ENCODE measurements at places on chromosomes 1 and 21.

- no peak for DNase-seq
These were observed 127.8 kb upstream of the GREM2 start for GRCh38 chr1:240739754-240740153.

- DNase-seq: no peak
These were observed 16.1 kb downstream of the SLAMF1 start for GRCh38 chr1:160630523-160631451.

GRCh38 chr1:198638441-198638840, 399 bp upstream of the PTPRC start:
- DNase-seq: no peak

DNA sequence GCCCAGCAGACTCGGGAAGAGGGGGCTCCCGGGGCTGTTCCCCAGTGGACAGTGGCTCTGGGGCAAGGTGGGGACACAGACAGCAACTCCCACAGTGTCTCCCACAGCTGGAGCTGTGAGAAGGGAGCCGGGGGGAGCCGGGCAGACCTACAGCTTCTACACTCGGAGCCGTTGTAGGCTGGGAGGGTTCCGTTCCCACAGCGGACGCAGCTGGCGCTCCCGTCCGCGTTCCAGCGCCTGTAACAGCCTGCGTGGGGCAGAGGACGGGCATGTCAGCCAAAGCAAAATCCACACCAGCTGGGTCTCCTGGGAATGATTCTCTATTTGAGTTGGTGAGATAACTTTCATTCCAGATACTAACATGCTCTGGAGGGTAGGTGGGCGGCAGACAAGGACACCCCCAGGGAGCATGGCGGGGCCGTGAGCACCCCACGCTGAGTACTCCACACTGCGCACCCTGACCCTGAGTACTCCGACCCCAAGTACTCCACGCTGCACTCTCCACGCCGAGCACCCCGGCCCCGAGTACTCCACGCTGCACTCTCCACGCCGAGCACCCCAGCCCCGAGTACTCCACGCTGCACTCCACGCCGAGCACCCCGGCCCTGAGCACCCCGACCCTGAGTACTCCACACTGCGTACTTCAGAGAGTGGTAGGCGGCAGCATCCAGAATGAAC, 13.4 kb upstream of the RNF223 start:
- DNase-seq: no peak

All from stimulated activated CD8-positive, alpha-beta memory T cell treated with anti-CD3 and anti-CD28 coated beads, Interleukin-15, amount 100 ng/mL, for 24 hours (primary cell).